ENCODE measurements at places on chromosomes 3 and 15. TPM values are rescaled to one million over a fixed set of nuclear protein-coding genes. Genes with fewer than 3 reads are reported as not detected.

The TMEM42 gene
- total RNA-seq, result 13.2 TPM

The CEMIP gene
- 0.10 TPM for total RNA-seq

The LDHAL6B gene
- total RNA-seq, result not detected

The XIRP1 gene
- not detected for total RNA-seq

The XCR1 gene
- not detected for total RNA-seq

The ATP10A gene
- total RNA-seq, result not detected

The NPTN gene
- total RNA-seq, result 62.7 TPM

The IGSF10 gene
- not detected for total RNA-seq

The IFT80 gene
- 13.2 TPM for total RNA-seq

The ANXA2 gene
- 4,790 TPM for total RNA-seq

The RHOV gene
- total RNA-seq, result 0.05 TPM

The PLA2G4B gene
- 0.89 TPM for total RNA-seq

The SUSD5 gene
- 4.3 TPM for total RNA-seq

The GRAMD2A gene
- 0.20 TPM for total RNA-seq

The CILP gene
- total RNA-seq, result not detected

The SLC22A14 gene
- not detected for total RNA-seq

All from mammary microvascular endothelial cell (primary cell).